ENCODE measurements at places on chromosomes 6 and 20. TPM values are rescaled to one million over a fixed set of nuclear protein-coding genes. Genes with fewer than 3 reads are reported as not detected.

TSBP1 gene
- total RNA-seq: not detected

- no peak for DNase-seq
Measured at GRCh38 chr20:19231359-19232035, 19.1 kb downstream of the SLC24A3 start.

DNA sequence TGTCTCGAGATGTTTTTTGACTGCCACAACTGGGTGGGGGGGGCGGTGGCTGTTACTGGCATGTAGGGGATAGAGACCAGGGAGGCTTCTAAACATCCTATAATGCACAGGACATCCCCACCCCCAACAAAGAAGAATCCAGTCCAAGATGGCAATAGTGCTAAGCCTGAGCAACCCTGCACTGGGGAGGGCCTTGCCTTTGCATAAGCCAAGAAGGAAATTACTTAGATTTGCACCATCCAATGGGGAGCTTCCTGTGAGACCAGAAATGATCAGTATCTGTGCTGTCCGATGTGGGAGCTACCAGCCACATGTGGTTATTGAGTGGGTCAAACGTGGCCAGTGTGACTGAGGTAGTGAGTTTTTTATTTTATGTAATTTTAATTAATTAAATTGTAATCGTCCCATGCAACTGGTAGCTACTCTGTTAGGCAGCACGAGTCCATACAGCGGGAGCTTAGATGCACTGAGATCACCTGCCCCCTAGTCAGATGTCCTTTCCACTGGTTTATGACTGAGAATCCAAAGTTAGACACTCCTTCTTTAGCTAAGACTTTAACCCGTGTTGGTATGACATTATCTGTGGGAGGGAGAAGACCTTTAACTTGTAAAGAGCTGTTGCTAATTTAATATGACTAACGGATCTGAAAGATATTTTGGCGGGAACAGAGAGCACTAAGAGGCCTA lies 97.4 kb upstream of the NEDD9 start:
- no peak for DNase-seq

GRCh38 chr6:25544833-25545232 lies 107.2 kb upstream of the SCGN start:
- no peak for DNase-seq

DNA sequence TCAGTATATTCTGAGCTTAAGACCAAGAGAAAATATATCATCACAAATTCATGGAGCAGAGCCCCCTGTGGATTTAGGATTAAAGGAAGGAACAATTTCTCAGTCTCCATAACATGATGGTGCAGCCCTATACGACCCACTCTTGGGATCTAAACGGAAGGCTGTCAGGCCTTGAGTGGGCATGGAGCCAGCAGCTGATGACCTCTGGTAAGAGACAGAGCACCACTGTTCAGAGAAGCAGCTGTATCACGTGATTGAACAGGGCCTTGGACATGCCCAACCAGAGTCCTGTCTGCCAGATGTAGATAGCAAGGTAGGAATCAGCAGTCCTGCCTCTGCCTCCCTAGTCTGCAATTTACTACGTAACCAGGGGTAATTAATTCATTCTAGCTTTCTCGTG lies 259.4 kb upstream of the POU3F2 start:
- no peak for DNase-seq

DNA sequence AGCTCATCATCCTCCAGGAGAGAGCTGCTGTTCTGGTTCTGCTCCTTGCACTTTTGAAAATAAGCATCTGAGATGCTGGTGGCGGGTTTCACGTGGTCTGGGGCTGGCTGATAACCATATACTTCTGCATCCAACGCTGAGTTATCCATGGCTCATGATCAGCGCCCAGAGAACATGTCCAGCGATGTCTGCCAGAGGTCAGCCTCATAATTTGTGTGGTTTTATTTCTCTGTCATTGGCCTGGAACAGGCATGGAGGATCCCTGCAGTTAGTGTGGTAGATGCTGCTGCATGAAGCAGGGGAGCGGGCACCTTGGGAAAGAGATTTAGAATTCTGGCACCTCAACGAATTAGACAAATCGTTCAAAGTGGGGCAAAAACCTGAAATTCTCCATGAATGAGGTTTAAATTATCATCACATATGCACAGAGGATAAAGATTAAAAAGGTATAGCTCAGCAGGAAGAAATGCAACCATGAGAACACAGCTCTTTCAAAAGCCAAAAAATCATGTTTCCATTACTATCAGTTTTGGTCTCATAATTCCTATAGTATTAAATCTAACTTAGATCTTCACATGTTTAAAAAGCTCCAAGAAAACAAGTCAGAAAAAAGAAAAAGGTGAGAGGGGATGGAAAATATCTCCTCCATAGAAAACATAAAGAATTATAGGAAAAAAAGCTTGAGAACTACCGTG lies 157.2 kb downstream of the SOD2 start:
- DNase-seq: no peak

GRCh38 chr6:150676344-150676743 lies 76.7 kb downstream of the PLEKHG1 start:
- no peak for DNase-seq

DNA sequence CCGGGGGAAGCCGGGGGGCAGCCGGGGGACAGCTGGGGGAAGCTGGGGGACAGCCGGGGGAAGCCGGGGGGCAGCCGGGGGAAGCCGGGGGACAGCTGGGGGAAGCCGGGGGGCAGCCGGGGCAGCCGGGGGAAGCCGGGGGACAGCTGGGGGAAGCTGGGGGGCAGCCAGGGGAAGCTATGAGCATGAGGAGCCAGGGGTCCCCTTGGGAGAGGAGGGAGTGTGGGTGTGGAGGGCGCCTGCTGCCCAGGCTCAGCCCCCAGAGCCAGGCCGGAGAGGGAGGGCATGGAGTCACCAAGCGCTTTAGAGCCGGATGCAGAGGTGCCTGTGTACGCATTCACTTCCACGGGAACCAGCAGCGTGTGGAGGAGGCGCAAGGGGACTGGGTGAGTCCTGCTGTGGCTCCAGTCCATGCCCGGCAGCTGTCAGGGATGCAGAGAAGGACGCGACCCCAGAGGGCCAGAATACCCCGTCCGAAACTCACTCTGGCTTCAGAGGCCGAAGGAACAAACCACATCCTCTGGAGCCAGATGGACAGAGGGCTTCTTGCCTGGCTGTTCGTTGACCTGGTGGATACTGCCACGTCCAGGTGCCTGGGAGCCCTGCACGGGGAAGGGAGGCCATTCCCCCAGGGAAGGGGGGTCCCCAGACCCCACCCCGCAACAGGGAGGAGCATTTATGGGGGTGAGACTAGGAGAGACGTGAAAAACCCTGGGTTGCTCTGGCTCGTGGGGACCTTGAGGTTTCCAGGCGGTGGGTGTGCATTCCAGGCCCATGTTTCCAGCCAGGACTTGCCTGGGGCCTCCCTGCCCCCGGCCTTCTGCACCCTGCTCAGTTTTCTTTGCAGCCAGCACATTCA lies 26.5 kb upstream of the DACT2 start:
- no peak for DNase-seq
